Cortex of kidney (tissue), 1 donor: ENCODE measurements at places on chromosomes 6 and 20.

GRCh38 chr6:107991772-107992550, 34.0 kb upstream of the SEC63 start:
- DNase-seq = no peak

- no peak for DNase-seq
Observed at GRCh38 chr6:116764961-116765841, at the start of gene FAM162B. Gene FAM162B, minus strand, starts transcription at chr6:116765719. Its CDS starts 143 bp downstream, at chr6:116765576.

DNA sequence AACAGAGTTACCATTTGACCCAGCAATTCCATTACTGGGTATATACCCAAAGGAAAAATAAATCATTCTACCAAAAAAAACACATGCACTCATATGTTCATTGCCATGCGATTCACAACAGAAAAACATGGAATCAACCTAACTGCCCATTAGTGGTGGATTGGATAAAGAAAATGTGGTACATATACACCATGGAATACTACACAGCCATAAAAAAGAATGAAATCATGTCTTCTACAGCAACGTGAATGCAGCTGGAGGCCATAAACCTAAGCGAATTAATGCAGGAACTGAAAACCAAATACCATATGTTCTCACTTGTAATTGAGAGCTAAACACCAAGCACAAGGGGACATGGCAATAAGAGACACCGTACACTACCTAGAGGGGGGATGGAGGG, 12.5 kb downstream of the RALGAPA2 start:
- no peak for DNase-seq

DNA sequence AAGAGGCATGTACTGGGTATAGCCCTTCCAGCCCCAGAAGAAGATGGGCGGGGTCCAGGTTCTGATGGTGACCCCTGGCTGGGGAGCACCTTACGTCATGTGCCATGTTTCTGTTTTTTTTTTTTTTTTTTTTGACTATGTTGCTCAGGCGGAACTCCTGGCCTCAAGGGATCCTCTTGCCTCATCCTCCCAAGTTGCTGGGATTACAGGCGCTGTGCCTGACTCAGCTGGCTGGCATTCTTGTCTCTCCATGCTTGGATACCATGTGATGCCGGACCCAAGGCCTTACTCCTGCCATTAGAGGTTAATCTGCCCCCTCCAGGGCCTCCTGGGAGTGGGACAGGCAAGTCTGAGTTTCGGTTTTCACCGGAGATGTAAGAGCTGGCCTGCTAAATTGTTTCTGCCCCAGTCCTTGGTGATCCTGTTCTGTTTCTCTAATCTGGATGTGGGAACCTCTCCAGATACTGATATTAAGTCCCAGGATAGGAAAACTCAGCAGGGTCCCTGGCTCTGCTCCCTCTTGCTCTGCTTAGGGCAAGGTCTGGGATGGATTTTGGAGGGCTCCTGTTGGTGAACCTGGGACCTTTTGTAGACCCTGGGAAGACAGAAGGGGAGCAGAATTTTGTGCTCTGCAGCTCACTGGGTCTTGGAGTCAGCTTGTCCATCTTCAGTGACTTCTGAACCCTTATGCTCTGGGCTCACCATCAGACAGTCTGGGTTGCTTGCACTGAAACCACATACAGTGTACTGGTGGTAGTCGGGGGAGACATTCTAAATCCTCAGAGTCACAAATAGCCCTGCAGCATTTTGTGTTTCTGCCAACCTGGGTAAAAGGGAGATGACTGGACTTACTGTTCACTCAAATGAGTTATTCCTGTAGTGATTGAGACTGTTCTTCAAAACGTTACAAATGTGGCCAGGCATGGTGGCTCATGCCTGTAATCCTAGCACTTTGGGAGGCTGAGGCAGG, 45.1 kb downstream of the PTK7 start:
- DNase-seq = no peak
